ENCODE measurements at places on chromosomes 11 and 22.

DNA sequence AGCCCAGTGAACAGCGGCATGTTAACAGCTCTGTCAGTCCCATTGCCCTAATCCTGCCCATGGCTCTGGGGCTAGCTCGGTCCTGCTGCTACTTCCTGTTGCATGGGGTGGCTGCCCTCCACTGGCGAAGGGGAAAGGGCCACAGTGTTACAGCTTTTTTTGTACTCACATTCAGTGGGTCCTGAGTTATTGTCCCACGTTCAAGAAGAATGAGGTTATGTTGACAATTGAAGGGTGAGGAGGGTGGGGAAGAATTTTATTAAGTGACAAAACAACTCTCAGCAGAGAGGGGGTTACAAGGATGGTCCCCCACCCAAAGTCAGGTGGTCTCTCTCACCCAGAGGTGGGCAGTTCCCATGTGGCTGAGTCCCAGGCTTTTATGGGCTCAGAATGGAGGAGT lies 17.7 kb upstream of the MS4A7 start:
- no peak for DNase-seq

DNA sequence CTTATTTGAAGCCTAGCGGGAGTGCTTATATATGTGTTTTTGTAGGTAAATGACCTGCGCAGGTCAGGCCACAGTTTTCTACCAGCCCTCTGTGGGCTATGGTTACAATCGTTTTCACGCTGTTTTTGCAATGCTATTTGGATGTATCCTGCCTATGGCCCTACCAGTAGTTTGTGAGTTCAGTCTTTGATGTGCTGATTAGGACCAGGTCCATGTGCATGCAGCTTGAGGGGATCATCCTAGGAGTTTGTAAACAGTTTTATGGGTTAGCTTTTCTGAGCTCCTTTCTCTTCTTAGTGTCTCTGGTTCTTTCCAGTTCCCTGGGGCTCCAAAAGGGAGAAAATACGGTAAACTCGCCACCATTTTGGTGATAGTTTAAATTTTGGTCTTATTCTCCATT lies 142.5 kb downstream of the LDLRAD3 start:
- no peak for DNase-seq

DNA sequence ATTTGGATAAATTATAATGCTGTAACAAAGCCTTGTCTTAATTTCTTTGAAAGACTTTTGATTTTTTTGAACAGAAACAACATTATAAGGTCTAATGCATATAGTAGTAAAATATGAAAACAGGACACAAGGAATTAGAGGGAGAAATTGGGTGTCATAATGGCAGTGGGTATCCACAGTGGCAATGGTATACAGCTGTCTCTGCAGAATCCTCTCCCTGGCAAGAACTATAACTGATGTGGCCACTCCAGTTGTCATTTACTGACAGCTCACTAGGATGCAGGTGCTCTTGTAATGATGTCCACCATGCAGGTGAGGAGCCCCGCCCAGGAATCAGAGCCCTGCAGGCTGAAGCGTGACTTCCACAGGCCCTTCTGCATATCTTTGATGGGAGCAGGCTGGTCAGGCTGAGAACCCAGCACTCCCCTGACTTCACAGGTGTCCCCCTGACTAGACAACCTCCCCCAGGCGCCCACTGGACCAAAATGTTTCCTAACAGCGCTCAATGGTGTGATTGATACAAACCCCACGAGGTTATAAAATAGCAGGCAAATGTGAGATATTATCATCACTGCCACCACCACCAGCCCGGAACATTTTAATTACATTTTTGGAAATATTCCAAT lies 32.8 kb upstream of the SERPIND1 start:
- no peak for DNase-seq

- peak; percentile 52 for DNase-seq
These were observed 153.9 kb upstream of the ZC3H12C start for GRCh38 chr11:109939166-109939810.

DNA sequence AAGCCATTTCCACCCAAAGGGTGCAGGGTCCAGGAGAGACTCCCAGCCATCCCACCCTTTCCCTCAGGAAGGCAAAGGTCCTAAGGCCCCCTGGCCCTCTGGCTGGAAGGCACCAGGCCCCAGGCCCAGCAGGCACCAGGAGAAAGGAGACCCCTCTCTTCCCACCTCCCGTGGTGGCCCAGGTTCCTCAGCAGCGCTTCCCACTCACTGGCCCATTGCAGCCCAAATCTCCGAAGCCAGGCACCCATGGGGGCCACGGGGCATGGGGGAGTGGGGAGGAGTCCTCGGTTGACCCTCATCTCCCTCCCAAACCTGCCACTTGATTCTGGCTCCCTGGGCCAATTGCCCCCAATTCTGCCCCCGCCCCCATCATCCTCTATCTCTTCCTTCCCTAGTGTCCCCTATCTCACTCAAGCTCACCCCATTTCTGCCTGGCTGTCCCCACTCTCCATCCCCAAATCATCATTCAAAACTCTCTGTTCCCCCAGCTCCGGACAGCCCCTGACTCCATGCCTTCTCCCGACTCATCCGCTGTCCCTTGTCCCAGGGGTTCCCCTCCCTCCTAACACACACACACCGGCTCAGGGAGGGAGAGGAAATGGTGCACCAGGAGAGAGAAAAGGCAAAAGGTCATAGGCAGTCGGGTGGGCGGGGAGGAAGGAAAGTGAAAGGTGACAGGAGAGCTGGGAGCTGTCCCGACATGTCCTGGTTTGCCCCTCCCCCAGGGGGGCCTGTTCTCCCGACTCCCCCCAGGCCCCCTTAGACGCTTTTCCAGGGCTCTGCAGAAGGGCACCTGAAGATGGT lies 1.2 kb downstream of the LIF start:
- DNase-seq = no peak

DNA sequence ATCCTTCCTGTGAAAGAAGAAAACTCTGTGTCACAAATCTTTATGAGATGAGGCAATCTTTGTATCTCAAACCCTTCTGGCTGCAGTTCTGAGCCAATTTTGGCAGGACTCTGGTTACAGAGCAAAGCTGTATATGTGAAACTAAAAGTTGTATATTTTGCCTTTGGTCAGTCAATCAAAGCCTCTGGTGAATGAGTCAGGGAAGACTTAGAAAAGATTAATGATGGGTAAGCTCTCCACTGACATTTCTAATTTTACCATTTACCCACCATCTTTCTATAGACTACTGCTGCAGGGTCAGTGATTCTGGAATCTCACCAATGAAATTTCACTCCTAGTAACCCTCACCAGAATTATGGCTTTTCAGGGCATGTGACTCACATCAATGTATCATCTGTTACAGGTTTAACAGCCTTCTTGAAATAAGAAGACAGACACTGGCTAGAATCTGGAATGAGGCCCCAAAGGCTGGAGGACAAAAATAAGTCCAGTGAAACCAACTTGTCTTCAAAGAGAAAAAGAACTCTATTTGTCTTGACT lies 43.3 kb downstream of the USP35 start:
- no peak for DNase-seq

DNA sequence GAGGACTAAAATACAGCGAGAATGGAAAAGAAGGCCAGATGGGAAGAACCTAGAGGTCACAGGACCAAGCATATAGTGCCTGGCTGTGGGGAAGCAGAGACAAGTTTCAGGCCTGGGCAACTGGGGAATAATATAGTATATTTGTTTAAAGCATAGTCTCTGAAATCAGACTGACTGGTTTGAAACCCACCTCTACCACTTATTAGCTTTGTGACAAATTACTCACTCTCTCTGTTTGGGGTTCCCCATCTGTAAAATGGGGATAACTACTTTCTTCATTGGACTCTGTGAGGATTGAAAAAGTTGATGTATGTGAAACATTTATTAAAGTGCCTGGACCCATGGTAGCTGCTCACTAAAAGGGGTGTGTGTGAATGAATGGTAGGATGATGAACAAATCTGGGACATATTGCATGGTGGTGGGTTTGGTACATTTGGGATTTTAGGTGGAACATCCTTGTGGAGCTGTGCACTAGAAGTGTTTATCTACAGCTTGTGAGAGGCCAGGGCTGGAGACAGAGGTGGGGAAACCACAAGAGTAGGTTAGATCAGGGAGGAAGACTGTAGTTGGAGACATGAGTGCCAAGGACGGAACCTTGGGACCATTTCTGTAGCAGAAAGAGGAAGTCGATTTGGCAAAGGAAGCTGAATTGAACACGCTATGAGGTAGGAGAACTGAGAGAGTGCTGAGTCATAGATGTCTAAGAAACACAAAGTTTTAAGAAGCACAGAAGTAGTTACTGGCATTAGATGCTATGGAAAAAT lies 52.6 kb downstream of the SWAP70 start:
- DNase-seq = no peak

- no peak for DNase-seq
These were observed 58.7 kb downstream of the TECTA start for GRCh38 chr11:121159741-121160140.

GRCh38 chr11:44556735-44557409 lies 8.6 kb upstream of the CD82 start:
- peak; percentile 76 for DNase-seq

- no peak for DNase-seq
These were observed 551.9 kb upstream of the LUZP2 start for GRCh38 chr11:23944923-23945322.

- no peak for DNase-seq
These were observed 2.1 kb upstream of the MOB2 start for GRCh38 chr11:1488575-1489180.

DNA sequence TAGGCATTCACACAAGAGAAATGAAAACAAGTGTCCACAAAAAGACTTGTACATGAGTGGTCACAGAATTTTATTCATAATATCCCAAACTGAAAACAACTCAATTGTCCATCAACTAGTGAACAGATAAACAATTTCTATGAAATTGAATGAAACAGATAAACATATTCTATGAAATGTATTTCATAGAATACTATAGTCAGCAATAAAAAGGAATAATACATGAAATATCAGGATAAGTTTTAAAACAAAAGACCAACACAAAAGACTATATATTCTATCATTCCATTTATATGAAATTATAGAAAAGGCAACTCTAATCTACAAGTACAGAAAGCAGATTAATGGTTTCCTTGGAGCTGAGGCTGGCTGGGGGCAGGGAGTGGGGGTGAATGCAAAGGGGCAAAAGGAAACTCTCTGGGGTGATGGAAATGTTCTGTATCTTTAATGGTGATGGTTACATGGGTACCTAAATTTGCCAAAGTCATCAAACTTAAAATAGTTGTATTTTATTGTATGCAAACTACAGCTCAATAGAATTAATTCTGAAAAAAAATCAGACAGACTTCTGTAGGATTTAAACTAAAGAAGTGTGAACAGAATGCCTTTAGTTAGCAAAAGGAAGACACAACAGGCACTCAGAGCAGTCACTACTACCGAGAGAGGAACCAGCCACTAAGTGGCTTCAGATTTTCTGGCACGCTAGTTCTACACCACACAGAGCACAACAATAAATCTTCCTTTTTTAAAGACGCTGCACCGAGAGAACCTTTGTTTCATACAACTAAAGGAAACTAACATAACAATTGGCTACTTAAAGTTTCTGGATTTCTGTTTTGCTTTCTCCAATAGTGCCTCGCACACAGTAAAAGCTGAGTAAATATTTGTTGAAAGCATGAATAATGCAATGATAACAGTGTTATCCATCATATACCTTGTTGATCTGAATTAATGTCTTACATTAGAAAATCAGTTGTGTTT lies 15.4 kb downstream of the CCDC34 start:
- no peak for DNase-seq

- DNase-seq = no peak
These were observed 23.3 kb upstream of the LRRC32 start for GRCh38 chr11:76693806-76694205.

All from head of caudate nucleus (tissue), 42 donors.